ENCODE measurements at places on chromosomes 6 and 20.
A peak's percentile ranks its signal among the peaks of the same experiment; 100 is the strongest.

DNA sequence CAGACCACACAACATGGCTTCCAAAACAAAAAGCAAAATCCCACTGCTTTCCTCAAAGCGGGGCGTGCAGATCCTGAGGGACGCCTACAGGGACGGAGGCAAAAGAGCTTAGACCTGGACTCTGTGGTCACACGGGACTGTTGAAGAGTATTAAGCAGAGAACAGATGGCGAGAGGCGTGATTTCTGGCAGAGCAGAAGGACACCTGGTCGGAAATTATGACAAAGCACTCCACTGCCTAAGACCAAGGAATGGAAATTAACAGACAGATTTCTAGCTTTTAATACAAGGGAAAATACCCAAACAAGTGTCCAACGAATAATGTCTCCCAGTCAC, 15.4 kb downstream of the CST7 start:
- H3K4me1 ChIP-seq, result peaks cover 82% of the 10 kb centered on the region
- peak overlapping the region; percentile 96 for H3K27ac ChIP-seq
- H3K36me3 ChIP-seq, result peaks cover 84% of the 10 kb centered on the region

GRCh38 chr6:134764741-134765140, 185.2 kb downstream of the ALDH8A1 start:
- no peak overlapping the region for H3K4me3 ChIP-seq
- H3K27ac ChIP-seq, result no peak overlapping the region
- no peaks in the 10 kb centered on the region for H3K36me3 ChIP-seq
- H3K27me3 ChIP-seq, result peaks cover 38% of the 10 kb centered on the region
- no peak for DNase-seq

DNA sequence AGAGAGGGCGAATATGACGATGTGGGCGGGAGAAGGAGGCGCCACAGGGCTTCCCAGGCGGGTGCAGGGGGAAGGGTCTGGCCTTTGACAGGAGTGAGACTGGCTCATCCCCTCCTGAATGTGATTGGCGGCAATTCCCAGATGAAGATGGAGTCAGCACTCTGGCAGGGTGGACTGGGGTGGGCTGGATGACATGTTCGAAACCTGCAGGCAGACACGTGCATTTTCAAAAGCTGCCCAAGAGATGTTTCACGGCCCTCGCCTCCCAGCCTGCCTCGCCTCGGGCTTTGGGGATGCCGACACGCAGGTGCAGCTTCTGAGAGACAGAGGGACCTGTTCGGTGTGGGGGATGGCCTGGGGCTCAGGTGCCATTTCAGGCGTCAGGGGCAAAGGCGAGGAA, 66.8 kb upstream of the AFDN start:
- DNase-seq, result no peak
- H3K4me1 ChIP-seq, result peaks cover 5% of the 10 kb centered on the region
- no peak overlapping the region for H3K4me3 ChIP-seq
- no peaks in the 10 kb centered on the region for H3K36me3 ChIP-seq

DNA sequence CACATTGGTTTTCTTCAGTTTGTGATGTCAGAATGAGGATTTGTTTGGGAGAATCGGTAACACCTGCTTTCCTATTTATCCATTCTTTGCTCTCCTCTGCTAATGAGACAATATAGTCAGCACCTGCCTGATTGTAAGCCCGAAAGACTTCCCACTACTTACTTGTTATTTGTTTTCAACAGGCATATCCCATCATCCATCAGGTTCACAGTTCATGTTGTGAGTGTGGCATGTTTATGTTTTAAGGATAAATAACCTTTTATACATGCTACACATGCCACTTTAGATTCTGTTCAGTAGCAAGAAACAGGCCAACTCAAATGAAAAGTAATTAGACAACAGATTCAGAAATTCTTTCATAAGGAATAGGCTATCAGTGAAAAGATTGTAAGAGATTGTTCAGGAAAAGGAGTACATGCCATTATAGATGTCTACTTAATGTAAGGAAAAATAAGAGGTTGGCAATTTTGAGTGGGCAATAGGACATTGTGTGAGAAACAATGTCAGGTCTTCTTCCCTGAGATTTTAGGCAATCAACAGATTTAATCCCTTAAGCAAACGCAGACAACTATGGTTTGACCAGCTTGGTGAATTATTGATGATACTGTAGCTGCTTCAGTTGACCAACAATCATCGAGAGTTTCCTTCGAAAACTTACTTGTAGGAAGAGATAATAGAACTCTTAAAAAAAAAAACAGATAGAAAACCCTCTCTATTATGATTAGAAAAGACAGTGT, 7.9 kb upstream of the GPRC6A start:
- no peak overlapping the region for H3K27ac ChIP-seq
- DNase-seq, result no peak
- no peaks in the 10 kb centered on the region for H3K36me3 ChIP-seq
- peaks cover 7% of the 10 kb centered on the region for H3K27me3 ChIP-seq
- H3K4me1 ChIP-seq, result no peaks in the 10 kb centered on the region

DNA sequence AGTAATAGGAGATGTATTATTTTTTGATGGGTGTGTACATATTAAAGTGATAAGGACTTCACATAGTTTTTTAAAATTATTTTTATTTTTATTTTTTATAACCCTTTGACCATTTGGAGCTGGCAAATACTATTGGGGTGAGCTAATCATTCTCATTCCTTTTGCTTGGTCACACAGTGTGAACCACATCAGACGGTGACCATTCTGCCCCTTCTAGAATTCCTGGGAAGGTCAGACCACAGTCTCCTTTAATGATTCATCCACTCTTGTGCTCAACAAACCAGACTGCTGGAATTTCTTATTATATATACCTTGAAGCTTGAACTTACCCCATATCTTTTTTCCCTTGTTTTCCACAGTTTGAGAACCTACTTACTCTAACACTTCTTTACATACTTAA, 23.9 kb upstream of the PRL start:
- H3K27ac ChIP-seq, result no peak overlapping the region
- DNase-seq, result no peak
- no peaks in the 10 kb centered on the region for H3K4me1 ChIP-seq
- H3K4me3 ChIP-seq, result no peak overlapping the region
- H3K36me3 ChIP-seq, result no peaks in the 10 kb centered on the region

- no peak for DNase-seq
- peaks cover 26% of the 10 kb centered on the region for H3K27me3 ChIP-seq
- H3K36me3 ChIP-seq, result peaks cover 2% of the 10 kb centered on the region
- H3K4me3 ChIP-seq, result no peak overlapping the region
- no peak overlapping the region for H3K27ac ChIP-seq
Measured at GRCh38 chr6:47376930-47377329, 67.2 kb upstream of the TNFRSF21 start.

GRCh38 chr6:56808871-56809359, 146.0 kb upstream of the BEND6 start:
- no peak overlapping the region for H3K27ac ChIP-seq
- no peaks in the 10 kb centered on the region for H3K27me3 ChIP-seq
- no peaks in the 10 kb centered on the region for H3K4me1 ChIP-seq
- no peak overlapping the region for H3K4me3 ChIP-seq
- no peaks in the 10 kb centered on the region for H3K36me3 ChIP-seq

- no peak overlapping the region for H3K4me3 ChIP-seq
- H3K27me3 ChIP-seq, result no peaks in the 10 kb centered on the region
- H3K36me3 ChIP-seq, result no peaks in the 10 kb centered on the region
- H3K27ac ChIP-seq, result no peak overlapping the region
Measured at GRCh38 chr6:155528982-155529453, 73.4 kb upstream of the NOX3 start.

GRCh38 chr20:15976047-15976736, 597.1 kb downstream of the KIF16B start:
- no peaks in the 10 kb centered on the region for H3K27me3 ChIP-seq
- H3K4me1 ChIP-seq, result no peaks in the 10 kb centered on the region
- DNase-seq, result no peak
- no peaks in the 10 kb centered on the region for H3K36me3 ChIP-seq
- H3K4me3 ChIP-seq, result no peak overlapping the region

- H3K36me3 ChIP-seq, result no peaks in the 10 kb centered on the region
- no peak for DNase-seq
- peaks cover 21% of the 10 kb centered on the region for H3K4me1 ChIP-seq
- H3K27me3 ChIP-seq, result no peaks in the 10 kb centered on the region
- no peak overlapping the region for H3K27ac ChIP-seq
Measured at GRCh38 chr20:20454850-20455627, 87.1 kb downstream of the INSM1 start.

DNA sequence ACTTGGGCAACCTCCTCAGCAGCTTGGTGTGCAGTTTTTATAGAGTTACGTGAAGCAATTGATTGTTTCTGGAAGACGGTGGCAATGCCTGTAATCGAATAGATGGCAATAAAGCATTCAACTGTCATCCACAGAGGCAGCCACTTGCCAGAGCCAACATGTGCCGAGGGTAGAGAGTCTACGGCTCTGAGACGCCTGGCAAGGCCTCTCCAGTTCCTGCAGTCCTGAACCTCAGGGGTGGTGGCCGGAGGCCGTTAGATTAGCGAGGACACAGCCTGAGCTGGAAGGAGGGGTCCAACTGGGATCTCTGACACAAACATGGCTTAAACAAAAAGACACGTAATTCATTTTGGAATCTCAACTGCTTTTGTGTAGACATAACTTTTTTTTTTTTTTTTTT, 775 bp upstream of the TTLL2 start:
- H3K4me1 ChIP-seq, result no peaks in the 10 kb centered on the region
- DNase-seq, result no peak
- H3K27ac ChIP-seq, result no peak overlapping the region
- no peak overlapping the region for H3K4me3 ChIP-seq
- H3K36me3 ChIP-seq, result no peaks in the 10 kb centered on the region
- peaks cover 58% of the 10 kb centered on the region for H3K27me3 ChIP-seq

GRCh38 chr6:105753207-105753606, 332.9 kb upstream of the PRDM1 start:
- H3K36me3 ChIP-seq, result peaks cover 2% of the 10 kb centered on the region
- H3K4me3 ChIP-seq, result no peak overlapping the region
- no peak overlapping the region for H3K27ac ChIP-seq
- no peak for DNase-seq
- no peaks in the 10 kb centered on the region for H3K27me3 ChIP-seq

- H3K27me3 ChIP-seq, result no peaks in the 10 kb centered on the region
- no peak overlapping the region for H3K4me3 ChIP-seq
- H3K27ac ChIP-seq, result peak overlapping the region; percentile 87
- H3K4me1 ChIP-seq, result peaks cover 78% of the 10 kb centered on the region
- peaks cover 70% of the 10 kb centered on the region for H3K36me3 ChIP-seq
Measured at GRCh38 chr6:132817554-132818403, 3.4 kb downstream of the RPS12 start.

GRCh38 chr6:38092964-38093363, 273.4 kb downstream of the ZFAND3 start:
- H3K27ac ChIP-seq, result no peak overlapping the region
- H3K4me1 ChIP-seq, result peaks cover 15% of the 10 kb centered on the region
- H3K36me3 ChIP-seq, result peaks cover 6% of the 10 kb centered on the region
- no peak overlapping the region for H3K4me3 ChIP-seq

DNA sequence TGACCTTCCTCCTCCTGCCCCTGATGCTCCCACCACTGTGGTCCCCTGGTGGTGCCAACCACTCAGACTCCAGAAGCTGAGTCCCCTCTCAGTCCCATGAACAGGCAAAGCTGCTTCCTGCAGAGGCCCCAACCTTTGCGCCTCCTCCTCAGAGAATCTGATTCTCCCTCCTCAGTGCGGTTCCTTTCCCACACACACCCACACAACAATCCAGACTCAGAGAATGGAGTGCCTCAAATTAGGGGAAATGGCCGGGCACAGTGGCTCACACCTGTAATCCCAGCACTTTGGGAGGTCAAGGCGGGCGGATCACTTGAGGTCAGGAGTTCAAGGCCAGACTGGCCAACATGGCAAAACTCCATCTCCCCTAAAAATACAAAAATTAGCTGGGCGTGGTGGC, 23.0 kb downstream of the RIPOR3 start:
- no peak for DNase-seq
- H3K4me3 ChIP-seq, result no peak overlapping the region
- peaks cover 25% of the 10 kb centered on the region for H3K27me3 ChIP-seq
- no peak overlapping the region for H3K27ac ChIP-seq

DNA sequence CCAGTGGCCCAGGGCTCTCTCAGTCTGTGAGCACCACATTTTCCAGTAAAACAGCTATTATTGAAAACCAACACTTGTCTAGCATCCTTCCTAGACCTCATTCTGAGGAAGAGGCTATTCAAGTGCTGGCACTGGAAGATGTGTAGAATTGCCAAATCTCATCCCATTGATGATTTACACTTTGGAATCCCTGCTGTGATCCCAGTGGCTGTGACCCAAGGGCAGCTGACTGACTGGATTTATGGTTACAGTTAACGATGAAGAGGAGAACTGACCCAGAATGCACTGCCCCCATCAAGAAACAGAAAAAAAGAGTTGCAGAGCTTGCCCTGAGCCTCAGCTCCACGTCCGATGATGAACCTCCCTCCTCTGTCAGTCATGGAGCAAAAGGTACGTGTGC, 2.4 kb downstream of the CMTR1 start:
- peaks cover 53% of the 10 kb centered on the region for H3K4me1 ChIP-seq
- H3K27me3 ChIP-seq, result no peaks in the 10 kb centered on the region
- peak overlapping the region; percentile 90 for H3K27ac ChIP-seq
- peaks cover 47% of the 10 kb centered on the region for H3K36me3 ChIP-seq
- no peak for DNase-seq

DNA sequence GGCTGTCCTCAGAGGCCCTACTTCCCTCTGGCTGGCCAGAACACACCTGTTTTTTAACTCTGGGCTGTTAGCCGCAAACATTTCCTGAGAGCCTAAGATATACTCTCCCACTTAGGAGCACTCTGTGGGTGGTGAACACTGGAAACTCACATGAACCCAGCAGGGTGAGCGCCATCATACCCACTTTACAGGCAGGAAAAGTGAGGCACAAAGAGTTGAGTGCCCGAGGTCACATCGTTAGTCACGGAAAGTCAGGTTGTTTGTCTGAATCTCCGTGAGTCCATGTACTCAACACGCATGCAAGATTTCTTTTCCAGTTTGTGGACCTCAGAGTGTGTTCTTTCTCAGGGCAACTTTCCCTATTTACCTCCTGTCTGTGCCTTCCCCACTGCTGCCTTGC, 1.9 kb downstream of the BAK1 start:
- H3K4me3 ChIP-seq, result peak overlapping the region; percentile 89
- H3K27me3 ChIP-seq, result no peaks in the 10 kb centered on the region
- peaks cover 29% of the 10 kb centered on the region for H3K4me1 ChIP-seq

DNA sequence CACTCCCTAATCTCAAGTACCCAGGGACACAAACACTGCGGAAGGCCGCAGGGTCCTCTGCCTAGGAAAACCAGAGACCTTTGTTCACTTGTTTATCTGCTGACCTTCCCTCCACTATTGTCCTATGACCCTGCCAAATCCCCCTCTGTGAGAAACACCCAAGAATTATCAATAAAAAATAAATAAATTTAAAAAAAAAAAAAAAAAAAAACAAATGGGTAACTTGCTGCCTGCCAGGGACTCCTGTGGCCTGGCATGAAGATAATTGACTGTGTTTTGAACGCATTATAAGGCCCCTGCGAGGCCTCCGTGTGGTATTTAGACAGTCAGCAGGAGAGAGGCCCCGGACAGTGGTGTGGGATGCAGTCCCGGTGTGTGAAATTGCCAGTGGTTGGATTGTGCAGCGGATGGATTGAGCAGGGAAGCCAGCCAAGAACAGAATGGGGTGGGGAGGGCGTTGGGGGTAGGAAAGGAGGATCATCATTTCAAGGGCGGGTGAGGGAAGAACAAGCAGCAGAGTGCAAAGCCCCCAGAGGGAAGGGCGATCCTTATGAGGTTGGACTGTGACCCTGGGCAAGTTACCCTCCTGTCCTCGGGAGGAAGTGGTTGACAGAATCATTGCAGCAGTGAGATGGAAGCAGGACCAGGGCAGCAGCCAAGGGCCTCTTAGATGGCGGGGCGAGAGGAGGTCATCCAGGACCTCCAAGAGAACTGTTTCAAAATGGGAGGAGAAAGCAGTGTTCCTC, 43.3 kb downstream of the PPARD start:
- no peaks in the 10 kb centered on the region for H3K27me3 ChIP-seq
- no peak overlapping the region for H3K4me3 ChIP-seq
- DNase-seq, result no peak
- no peak overlapping the region for H3K27ac ChIP-seq
- peaks cover 22% of the 10 kb centered on the region for H3K4me1 ChIP-seq

All from central memory CD8-positive, alpha-beta T cell (primary cell).